ENCODE measurements at places on chromosomes 2 and 18. TPM values are rescaled to one million over a fixed set of nuclear protein-coding genes. Genes with fewer than 3 reads are reported as not detected.

Gene AGAP1
- 1.2 TPM for total RNA-seq

Gene ARHGAP28
- total RNA-seq: not detected

Gene NT5C1B
- not detected for total RNA-seq

Gene HK2
- total RNA-seq: 37.8 TPM

Gene SPRED2
- total RNA-seq: 12.6 TPM

Gene PLCL1
- total RNA-seq: 1.2 TPM

Gene REG3G
- not detected for total RNA-seq

Gene TMEM163
- 2.3 TPM for total RNA-seq

Gene DCDC2C
- not detected for total RNA-seq

Gene PIEZO2
- total RNA-seq: not detected

Gene CHST9
- not detected for total RNA-seq

Gene RMND5A
- 29.6 TPM for total RNA-seq

Gene HNMT
- total RNA-seq: not detected

Gene SLC40A1
- 6.0 TPM for total RNA-seq

Gene ZAP70
- total RNA-seq: 283 TPM

Gene VWA3B
- not detected for total RNA-seq

Gene MSTN
- not detected for total RNA-seq

Gene GPR45
- not detected for total RNA-seq

Gene CDH19
- total RNA-seq: not detected

Gene AGXT
- total RNA-seq: not detected

Gene ACVR1
- total RNA-seq: 27.6 TPM

Gene IL37
- 0.33 TPM for total RNA-seq

Gene CGREF1
- 0.75 TPM for total RNA-seq

Gene FEV
- total RNA-seq: not detected

Gene IL18R1
- total RNA-seq: 22.8 TPM

Gene RAD51AP2
- total RNA-seq: not detected

Gene FAM161A
- 2.5 TPM for total RNA-seq

Gene LDAH
- 28.1 TPM for total RNA-seq

Gene UCN
- total RNA-seq: 2.2 TPM

Gene CEP192
- total RNA-seq: 46.1 TPM

Gene RAPGEF4
- total RNA-seq: 0.23 TPM

Gene SERPINB5
- total RNA-seq: not detected

Gene CASP10
- total RNA-seq: 47.8 TPM

Gene PJVK
- 0.91 TPM for total RNA-seq

Gene RND3
- total RNA-seq: not detected

Gene SMARCAL1
- total RNA-seq: 27.5 TPM

Gene ERMN
- total RNA-seq: 3.5 TPM

Gene RNU2-63P
- total RNA-seq: 16.1 TPM

Gene CFAP65
- total RNA-seq: not detected

Gene ALLC
- not detected for total RNA-seq

Gene SPP2
- total RNA-seq: not detected

Gene UNC80
- not detected for total RNA-seq

Gene DSG4
- total RNA-seq: not detected

Gene COL6A3
- 1.3 TPM for total RNA-seq

Gene CCDC102B
- total RNA-seq: 1.2 TPM

Gene CCDC85A
- not detected for total RNA-seq

Gene PNO1
- total RNA-seq: 8.0 TPM

Gene UGT1A5
- not detected for total RNA-seq

Gene POLR1B
- 29.0 TPM for total RNA-seq

Gene YPEL5
- 52.9 TPM for total RNA-seq

Gene CETN1
- total RNA-seq: not detected

Gene TXNL1
- total RNA-seq: 55.5 TPM

All from activated CD4-positive, alpha-beta memory T cell treated with anti-CD3 and anti-CD28 coated beads, Interleukin-2, amount 10 ng/mL, durations not matched to agents 7 days and 5 days (primary cell).